ENCODE measurements at places on chromosomes 6 and 20. TPM values are rescaled to one million over a fixed set of nuclear protein-coding genes. Genes with fewer than 3 reads are reported as not detected.

MAPK13 gene
- polyA plus RNA-seq, result 8.5 TPM

DNA sequence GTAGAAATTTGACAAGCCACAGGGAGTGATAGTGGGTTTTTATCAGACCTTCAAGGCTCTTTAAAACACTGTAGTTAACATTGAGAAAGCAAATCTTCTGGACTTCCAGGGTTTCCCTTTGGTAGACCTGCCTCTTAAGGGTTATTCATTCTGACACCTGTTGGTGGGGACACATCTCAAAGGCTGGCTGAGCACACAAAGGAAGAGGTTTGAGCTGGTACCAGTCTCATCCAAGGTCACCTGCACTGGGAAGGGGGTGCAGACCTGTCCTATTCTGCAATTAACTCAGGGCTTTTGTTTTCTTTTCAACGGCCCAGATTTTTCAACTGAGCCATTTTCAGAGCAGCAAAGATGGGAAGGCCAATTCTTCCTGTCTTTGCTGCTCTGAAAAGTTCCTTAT, 45.6 kb downstream of the EDN1 start:
- DNase-seq, result no peak

DNA sequence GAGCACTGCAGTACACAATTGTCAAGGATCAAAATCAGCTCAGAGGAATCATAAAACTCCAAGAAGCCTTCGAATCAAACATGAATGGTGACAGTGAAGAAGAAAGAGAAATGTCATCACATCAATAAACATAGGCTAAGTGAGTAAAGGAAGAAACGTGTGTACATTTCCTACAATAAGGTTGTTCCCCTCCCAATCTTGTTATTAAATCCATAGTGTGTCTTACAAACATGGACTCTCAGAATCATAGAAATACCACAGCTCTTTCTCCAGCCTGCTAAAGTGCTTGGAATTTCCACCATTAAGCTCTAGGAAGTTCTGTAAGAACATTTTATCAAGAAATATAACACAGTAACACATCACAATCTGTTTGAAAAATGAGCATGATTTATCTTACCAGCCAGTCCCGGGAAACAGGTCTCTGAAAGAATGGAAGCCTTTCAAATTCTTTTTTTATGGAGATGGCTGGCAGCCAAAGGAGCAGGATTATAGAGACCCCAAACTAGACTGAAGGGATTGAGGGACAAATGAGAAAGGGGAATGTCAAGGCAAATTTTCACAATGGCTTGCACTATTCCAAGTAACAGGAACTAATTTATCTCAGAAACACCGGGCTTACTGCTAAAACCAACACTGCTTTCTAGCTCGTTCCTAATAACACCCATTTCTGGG, 4.5 kb upstream of the TNFAIP3 start:
- DNase-seq, result no peak

DNA sequence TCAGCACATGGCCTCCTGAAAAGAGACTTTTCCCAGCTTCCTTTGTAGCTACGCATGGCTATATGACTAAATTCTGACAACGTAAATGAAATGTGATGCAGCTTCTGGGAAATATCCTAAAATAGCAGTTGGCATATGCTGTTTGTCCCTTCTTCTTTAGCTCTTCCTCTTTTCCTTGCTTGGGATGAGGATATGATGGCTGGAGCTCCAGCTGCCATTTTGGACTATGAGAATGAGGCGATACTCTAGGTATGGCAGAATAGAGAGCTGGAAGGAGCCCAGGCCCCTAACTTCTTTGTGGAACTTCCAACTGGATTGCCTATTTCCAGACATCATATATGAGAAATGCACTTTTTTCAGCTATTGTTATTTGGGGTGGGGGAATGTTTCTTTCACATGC, 5.3 kb upstream of the ZFP64 start:
- DNase-seq, result no peak

DNA sequence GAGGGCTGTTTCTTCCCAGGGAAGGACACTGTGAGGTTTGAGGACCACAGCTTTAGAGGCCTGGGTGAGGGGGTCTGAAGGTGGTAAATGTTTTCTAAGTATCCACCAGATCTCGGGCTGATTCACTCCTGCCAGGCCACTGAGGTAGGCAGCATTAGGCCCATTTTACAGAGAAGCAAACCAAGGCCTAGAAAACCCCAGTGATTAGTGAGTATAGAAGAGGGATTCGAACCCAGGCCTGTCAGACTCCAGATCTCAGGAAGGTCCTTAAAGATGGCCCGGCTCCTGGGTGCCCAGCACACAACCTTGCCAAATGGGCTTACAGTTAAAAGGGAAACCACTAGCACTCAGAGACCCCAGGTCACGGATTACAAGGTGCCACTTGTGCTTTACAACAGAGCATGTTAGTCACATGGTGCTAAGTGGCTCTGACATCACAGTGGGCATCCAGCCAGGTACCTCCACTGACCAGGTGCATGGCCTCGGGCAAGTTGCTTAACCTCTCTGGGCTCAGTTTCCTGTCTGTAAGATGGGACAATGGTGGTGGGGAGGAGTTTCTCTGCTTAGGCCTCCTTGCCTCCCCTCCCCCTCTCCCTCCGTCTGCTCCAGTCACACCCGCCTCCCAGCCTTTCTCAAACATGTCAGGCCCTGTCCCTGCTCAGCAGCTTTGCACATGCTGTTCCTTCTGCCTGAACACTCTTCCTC, 18.8 kb upstream of the SIRPA start:
- no peak for DNase-seq

- no peak for DNase-seq
Measured at GRCh38 chr6:88808381-88808780, 155.0 kb downstream of the RNGTT start.

TRIM40 gene
- not detected for polyA plus RNA-seq

GRCh38 chr20:61770113-61770585, 295.5 kb downstream of the TAF4 start:
- DNase-seq, result no peak

- DNase-seq, result no peak
Measured at GRCh38 chr20:59824711-59825562, 108.5 kb downstream of the SYCP2 start.

GRCh38 chr6:101853231-101854085, 459.9 kb downstream of the GRIK2 start:
- DNase-seq, result no peak

GUCA1A gene
- not detected for polyA plus RNA-seq

CCN5 gene
- polyA plus RNA-seq, result 0.13 TPM

DNA sequence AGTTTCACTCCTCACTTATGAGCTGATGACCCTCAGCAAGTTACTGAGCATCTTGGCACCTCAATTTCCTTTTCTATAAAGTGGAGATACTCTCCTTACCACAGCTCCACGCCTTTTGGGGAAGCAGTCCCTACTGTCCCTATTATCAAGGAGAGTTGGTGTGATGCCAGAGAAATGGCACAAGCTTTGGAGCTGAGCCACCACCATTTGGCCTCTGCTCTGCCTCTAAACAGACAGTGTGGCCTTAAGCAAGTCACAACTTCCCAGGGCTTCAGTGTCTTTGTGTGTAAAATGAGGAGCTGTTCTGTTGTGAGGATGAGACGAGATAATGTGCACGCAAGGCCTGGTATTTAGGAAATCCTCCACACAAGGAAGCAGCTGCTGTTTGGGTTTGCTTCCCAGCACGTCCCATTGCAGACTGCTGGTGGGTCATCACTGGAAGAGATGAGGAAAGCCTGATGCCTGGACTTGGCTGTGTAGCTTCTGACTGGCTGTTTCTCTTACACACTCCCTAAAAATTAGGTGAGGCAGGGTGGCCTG, 18.5 kb downstream of the NSFL1C start:
- no peak for DNase-seq
